AG20443 (cell line): ENCODE measurements at places on chromosomes 5 and 9.

GRCh38 chr5:162817364-162817763, 620.0 kb upstream of the CCNG1 start:
- no peak for DNase-seq

DNA sequence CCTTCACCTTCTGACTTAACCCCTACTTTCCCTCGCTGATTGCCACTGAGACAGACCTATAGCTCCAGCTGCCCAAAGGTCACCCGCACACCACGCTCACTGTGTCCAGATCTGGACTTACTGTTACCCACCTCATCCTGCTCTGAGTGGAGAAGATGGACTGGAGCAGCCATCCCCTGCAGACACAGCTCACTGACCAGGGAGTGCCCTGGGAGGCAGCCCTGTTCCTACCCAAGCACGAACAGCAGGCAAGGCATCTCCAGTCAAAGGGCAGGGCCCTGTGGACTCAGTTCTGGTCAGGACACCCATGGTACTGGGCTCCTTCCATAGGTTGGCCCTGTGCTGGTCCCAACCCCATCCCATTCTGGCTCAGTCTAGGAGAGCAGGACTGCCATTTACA, 9.5 kb upstream of the BARX1 start:
- DNase-seq = no peak

GRCh38 chr5:167478188-167478587, 813.3 kb upstream of the WWC1 start:
- DNase-seq = no peak

GRCh38 chr5:111447822-111448221, 64.5 kb downstream of the STARD4 start:
- DNase-seq = no peak

GRCh38 chr9:134540276-134541096, 101.1 kb upstream of the COL5A1 start:
- no peak for DNase-seq

GRCh38 chr5:178349625-178350353, 117.2 kb upstream of the PHYKPL start:
- no peak for DNase-seq

- no peak for DNase-seq
These were observed 35.9 kb upstream of the HK3 start for GRCh38 chr5:176935017-176935416.

GRCh38 chr9:10230512-10230911, 382.3 kb downstream of the PTPRD start:
- DNase-seq = no peak

- DNase-seq = no peak
These were observed 1.7 kb downstream of the FKBP15 start for GRCh38 chr9:113219186-113219936.

DNA sequence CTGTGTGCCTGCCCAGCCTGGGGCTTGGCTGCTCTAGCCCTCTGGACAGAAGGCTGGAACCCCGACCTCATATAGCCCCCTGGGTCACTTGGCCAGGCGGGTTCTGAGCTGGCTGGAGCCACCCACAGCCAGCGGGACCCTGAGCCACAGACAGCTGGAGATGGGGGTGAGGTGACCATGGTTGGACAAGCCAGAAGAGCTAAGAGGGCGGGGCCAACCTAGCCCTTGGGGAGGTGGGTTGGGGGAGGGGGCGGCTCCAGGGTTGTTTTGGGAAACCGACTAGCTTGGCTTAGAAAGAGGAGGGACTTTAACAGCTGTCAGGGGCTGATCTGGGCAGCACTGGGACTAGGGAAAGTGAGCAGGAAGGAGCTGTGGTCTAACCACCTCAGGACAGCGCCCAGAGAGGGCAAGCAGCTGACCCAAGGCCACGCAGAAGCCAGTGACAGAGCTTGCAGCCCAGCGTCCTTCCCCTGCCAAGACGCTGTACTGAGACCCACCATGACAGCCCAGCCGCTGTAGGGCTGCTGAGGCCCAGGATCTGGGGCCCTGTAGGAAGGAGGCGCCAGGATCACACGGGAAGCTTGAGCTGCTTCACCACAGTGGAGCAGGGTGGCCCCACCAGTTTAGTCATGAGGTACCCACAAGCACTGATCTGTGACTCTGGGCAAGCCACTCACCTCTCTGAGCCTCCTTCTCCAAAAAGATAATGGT, 2.2 kb downstream of the AIF1L start:
- no peak for DNase-seq

DNA sequence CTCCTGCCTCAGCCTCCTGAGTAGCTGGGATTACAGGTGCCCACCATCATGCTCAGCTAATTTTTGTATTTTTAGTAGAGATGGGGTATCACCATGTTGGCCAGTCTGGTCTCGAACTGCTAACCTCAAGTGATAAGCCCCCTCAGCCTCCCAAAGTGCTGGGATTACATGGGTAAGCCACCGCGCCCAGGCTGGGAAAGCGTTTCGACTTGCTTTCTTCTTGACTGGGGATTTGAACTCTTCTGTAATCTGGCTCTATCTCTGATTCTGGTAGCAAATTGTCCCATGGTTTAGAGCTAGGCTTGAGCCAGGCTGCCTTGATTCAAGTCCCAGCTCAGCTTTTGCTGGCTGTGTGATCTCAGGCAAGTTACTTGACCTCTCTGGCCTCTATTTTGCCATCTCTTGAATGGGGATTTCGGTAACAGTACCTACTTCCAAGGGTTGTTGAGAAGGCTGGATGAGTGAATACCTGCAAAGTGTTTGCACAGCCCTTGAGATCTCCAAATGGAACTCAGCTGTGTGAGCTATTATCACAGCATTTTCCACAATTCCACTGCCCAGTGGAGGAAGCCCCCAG, 20.5 kb upstream of the MVB12B start:
- no peak for DNase-seq

- DNase-seq = peak; percentile 69
These were observed 69.5 kb upstream of the ANXA1 start for GRCh38 chr9:73081979-73082657.

DNA sequence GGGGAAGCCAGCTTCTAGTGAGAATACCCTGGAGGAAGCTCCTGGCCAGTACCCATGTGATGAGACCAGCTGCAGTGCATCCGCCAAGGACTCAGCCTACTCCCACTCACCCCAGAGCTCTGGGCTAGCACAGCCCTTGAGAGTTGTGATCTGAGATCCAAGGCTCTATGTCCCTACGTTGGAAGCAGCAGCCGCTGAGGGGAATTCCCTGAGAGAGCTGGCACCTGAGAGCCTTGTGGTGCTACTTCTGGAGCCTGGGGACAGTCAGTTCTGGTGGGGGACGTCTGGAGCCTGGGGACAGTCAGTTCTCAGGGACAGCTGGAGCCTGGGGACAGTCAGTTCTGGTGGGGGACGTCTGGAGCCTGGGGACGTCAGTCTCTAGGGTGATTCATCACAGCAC, 39.2 kb downstream of the PDZD2 start:
- no peak for DNase-seq

- DNase-seq = no peak
These were observed 70.3 kb upstream of the BASP1 start for GRCh38 chr5:17147170-17147569.

- DNase-seq = no peak
These were observed 406.0 kb upstream of the GRIA1 start for GRCh38 chr5:153084511-153084910.

DNA sequence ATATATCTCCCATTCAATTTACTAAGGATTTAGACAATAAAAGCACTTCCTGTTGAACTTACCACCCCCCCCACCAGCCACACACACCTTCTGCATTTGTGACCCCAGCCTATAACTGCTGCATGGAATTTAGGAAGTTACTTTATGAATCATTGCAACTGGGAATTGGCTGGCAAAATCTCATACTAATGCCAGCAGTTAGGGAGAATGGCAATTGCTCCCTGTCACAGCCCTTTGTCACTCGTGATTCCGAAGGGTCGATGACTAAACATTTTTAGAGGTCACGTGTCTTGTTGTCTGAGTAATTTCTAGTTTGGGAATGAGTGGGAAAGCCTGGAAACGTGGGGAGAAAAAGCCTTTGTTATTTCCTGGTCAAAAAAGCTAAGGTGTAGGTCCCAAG, 46.6 kb upstream of the PCA3 start:
- DNase-seq = peak; percentile 71

DNA sequence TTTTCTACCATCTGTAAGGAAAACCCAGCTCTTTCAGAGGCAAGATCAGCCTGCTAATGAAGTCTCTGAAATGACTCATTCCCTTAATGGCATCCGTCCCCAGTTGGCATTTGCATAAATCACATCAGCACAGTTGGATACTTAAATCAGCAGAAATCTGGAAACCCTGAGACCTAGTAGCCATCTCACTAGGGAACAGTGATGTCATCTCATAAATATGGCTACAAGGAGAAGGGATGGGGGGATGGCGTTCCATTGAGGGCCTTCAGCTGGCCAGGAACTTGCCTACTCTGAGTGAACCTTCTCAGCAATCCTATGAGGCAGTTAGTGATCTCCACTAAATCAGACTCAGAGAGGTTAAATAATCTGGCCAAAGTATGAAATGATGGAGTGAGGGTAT, 81.8 kb downstream of the CMYA5 start:
- DNase-seq = peak; percentile 88

DNA sequence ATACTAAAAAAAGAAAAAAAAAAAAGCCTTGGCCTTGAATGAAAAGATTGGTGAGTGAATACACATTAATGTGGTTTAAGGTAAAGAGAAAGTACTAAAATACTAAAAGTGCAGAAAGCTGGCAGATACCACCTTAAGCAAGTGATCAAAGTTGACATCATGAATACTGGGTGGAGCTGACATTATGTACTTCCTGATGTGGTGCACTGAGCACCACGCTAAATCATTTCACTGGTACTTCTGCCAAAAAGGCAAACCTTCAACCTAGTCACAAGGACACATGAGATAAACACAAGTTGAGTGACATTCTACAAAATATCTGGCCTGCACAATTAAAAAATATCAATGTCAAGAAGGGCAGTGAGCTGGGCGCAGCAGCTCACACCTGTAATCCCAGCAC, 33.8 kb upstream of the PANK3 start:
- DNase-seq = no peak

- DNase-seq = peak; percentile 57
These were observed 113.2 kb upstream of the RANBP3L start for GRCh38 chr5:36414869-36415282.

- DNase-seq = peak; percentile 31
These were observed 62.5 kb downstream of the IPO11 start for GRCh38 chr5:62475072-62475471.

DNA sequence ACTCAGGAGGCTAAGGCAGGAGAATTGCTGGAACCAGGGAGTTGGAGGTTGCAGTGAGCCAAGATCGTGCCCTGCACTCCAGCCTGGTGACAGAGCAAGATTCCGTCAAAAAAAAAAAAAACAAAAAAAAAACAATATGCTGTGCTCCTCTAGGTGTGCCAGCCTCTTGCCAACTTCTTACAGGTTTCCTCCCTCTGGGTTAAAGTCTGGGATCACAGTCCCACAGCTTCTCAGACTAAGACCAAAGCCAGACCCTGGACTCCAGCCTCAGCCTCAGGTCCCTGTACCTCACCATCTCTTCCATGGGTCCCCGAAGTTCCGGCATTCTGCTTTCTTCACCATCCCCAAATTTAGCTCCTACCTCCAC, 180.8 kb upstream of the MVB12B start:
- DNase-seq = peak; percentile 2

GRCh38 chr9:33046061-33046460, 21.0 kb downstream of the DNAJA1 start:
- DNase-seq = no peak

DNA sequence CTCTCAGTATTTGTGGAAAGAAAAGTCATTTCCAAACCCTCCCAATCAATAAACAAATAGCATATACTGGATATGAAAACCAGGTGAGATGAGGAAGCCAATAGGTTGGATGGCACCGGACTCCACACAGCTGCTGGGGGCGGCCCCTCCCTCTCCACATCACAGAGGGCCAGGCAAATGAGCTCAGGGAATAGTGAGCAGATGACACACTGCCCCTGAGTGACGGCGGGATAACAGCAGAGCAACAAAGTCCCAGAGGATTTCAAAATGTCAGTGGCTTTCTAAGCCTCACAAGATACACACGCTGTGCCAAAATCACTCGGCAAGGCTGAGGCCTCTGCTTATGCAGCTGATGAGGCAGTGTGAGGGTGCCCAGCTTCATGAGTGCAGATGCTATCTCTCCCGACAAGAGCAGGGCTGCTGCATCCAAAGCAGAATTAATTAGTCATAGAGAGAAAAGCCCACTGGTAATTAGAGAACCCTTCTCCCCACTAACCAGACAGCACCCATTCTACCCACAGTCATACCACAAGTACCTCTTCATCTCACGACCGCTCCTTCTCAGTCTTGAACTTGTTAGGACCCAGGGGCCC, 235.0 kb upstream of the NFIL3 start:
- DNase-seq = no peak

- no peak for DNase-seq
These were observed 4.8 kb downstream of the DENND1A start for GRCh38 chr9:123925161-123925560.

DNA sequence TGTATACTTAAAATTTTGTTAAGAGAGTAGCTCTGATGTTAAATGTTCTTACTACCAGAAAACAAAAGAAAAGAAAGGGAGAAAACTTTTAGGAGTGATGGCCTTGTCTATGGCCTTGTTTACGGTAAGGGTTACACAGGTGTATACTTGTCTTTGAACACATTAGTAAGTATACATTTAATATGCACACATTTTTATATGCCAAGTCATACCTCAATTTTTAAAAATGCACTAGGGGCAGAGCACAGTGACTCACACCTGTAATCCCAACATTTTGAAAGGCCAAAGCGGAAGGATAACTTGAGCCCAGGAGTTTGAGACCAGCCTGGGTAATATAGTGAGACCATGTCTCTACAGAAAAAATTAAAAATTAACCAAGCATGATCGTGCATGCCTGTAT, 166.7 kb upstream of the SNX2 start:
- no peak for DNase-seq

- no peak for DNase-seq
These were observed 237.7 kb downstream of the MLLT3 start for GRCh38 chr9:20384642-20385041.

DNA sequence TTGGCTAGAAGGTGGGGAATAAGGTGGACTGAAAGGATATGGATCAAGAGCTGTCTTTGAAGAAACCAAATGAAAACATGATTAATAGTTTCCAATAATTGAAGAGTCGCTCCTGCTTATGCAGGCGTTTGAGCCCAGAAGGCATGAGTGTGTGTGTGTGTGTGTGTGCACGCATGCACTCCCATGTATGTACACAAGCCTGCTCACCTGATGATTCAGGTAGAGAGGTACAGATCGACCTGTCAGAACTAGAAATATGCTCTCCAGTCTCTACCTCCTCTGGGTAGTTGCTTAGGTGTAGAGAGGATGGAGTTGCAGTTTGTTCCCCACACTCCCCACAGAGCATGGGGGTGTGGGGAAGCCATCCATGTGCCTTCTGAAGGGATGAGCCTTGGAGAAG, 1.1 kb upstream of the FGF1 start:
- DNase-seq = no peak

- DNase-seq = no peak
These were observed 41.3 kb downstream of the IRX2 start for GRCh38 chr5:2709976-2710689.

- DNase-seq = no peak
These were observed 300.4 kb downstream of the IRX2 start for GRCh38 chr5:2451100-2451499.

GRCh38 chr5:10460252-10460906, 18.7 kb downstream of the ROPN1L start:
- no peak for DNase-seq

- DNase-seq = no peak
These were observed 35.9 kb downstream of the ZNF618 start for GRCh38 chr9:113911850-113912557.

- DNase-seq = no peak
These were observed 7.3 kb downstream of the VLDLR start for GRCh38 chr9:2628919-2629318.
